ENCODE measurements at places on chromosomes 7 and 10.

DNA sequence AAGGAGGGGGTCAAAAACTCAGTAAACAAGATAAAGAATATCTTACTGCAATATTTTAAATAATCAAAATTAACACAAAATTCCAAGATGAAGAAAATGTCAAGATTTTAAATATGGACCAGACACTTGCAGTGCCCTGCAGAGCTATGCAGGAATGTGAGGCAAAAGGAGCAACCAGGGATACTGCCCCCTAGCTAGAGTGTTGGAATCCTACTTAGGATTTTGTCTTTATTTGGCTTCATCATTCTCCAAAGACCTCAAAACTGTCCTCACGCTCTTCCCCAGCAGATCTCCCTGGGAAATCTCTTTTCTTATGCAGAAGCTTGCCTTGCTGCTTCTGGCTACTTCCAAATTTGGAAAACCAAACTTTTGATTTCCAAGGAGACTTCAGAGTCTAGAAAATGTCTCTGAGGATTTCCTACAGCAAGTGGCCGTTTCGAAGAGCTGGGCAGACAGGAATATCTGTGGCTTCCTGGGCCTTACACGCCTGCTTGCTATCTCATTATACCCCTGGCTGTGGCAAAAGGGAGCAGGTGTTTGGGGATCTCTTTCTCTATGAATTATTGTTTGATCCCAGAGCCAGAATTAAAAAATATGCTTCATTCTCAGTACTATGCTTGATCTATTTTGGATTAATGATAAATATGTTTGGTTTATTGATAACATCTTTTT, 232.2 kb upstream of the BMPER start:
- no peak for DNase-seq

GRCh38 chr7:69708857-69709256, 110.6 kb downstream of the AUTS2 start:
- no peak for DNase-seq

DNA sequence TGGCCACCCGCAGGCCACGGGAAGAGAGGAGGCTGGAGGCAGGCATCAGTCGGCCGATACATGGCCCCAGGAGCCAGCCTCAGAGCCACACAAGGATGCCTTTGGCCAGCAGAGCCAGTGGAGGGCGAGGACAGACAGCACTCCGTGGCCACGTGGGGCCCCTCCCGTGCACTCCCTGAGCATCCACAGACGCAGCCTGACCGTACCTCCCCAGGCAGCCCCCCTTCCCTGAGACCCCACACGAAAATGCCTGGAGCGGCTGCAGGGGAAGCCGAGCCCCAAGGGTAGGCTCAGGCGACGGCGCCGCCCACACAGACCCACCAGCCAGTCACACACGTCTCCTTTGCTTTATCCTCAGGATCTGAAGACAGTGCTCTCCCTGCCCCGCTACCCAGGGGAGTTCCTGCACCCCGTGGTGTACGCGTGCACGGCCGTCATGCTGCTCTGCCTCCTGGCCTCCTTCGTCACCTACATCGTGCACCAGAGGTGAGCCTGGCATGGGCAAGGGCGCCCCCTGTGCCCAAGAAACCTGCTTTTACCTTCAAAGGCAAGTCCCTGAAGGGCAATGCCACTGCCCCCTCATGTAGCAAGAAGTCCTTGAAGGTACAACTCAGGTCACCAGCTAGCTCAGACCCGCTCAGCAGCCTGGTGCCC, 9.0 kb downstream of the ADGRA1 start:
- DNase-seq = no peak

DNA sequence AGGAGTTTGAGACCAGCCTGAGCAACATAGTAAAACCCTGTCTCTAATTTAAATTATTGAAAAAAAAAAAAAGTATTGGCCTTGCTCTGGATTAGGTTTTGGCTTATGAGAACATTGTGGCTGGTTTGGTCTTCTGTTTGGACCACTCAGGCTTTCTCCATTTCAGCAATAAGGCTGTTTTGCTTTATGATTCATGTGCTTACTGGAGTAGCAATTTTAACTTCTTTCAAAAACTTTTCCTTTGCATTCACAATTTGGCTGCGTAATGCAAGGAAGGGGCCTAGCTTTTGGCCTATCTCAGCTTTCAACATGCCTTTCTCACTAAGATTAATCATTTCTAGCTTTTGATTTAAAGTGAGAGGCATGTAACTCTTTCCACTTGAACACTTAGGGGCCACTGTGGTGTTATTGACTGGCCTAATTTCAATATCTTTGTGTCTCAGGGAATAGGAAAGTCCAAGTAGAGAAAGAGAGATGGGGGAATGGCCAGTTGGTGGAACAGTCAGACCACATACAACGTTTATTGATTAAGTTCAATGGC, 38.0 kb upstream of the SRPK2 start:
- no peak for DNase-seq

DNA sequence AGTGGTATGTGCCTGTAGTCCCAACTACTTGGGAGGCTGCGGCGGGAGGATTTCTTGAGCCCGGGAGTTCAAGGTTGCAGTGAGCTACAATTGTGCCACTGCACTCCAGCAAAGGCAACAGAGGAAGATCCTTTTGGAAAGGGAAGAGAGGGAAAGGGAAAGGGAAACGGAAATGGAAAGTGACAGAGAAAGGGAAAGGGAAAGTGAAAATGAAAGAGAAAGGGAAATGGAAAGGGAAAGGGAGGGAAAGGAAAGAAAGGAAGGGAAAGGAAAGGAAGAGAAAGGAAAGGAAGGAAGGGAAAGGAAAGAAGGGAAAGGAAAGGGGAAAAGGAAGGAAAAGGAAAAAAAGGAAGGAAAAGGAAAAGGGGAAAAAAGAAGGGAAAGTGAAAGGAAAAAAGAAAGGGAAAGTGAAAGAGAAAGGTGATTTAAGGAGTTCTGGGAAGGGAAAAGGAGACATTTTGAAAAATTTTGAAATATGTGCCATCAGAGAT, 2.3 kb upstream of the ZC3HAV1 start:
- no peak for DNase-seq

DNA sequence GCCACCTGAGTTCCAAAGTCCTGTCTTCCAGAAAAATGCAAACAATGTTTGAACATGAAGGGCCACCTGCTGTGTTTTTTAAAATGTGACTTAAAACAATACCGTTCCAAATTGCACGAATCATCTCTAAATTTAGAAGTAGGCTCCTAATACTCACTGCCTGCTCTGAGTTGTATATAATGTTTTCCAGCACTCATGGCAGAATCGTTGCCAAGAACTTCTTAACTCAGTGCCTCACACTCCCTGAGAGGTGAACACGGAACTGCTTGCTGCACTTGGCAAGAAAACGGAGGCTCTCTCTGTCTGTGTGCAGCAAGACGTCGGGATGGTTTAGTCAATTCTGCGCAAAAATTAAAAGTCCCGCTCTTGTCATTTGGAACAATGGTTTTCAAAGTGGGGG, 757.3 kb upstream of the AUTS2 start:
- DNase-seq = no peak

GRCh38 chr10:96249264-96249663, 22.1 kb downstream of the BLNK start:
- no peak for DNase-seq

- no peak for DNase-seq
Observed at GRCh38 chr10:10787586-10787985, 230.1 kb upstream of the CELF2 start.

DNA sequence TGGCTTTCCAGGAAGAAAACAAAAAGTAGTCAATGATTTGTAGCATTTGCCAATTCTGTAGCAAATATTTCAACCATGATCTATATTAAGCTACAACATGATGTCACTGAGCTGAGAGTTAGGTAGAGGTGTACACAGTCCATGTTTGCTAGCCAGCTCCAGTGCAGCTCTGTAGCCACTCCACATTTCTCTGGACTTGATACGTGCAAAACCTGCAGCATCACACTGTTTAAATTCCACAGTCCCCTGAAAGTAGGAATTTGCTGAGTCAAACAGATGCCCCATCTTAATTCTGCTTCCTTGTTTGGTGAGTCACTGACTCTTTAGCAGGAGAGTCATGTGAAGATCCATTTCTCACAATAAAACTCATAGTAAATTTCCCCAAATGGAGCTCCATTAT, 89.8 kb upstream of the LRRTM3 start:
- peak; percentile 11 for DNase-seq

GRCh38 chr7:22601003-22601402, 101.0 kb upstream of the STEAP1B start:
- no peak for DNase-seq

GRCh38 chr10:95509251-95509650, 51.9 kb downstream of the SORBS1 start:
- DNase-seq = no peak

GRCh38 chr10:22764639-22765038, 50.3 kb upstream of the PIP4K2A start:
- DNase-seq = no peak

GRCh38 chr7:117071551-117071950, 118.2 kb downstream of the ST7 start:
- DNase-seq = no peak

DNA sequence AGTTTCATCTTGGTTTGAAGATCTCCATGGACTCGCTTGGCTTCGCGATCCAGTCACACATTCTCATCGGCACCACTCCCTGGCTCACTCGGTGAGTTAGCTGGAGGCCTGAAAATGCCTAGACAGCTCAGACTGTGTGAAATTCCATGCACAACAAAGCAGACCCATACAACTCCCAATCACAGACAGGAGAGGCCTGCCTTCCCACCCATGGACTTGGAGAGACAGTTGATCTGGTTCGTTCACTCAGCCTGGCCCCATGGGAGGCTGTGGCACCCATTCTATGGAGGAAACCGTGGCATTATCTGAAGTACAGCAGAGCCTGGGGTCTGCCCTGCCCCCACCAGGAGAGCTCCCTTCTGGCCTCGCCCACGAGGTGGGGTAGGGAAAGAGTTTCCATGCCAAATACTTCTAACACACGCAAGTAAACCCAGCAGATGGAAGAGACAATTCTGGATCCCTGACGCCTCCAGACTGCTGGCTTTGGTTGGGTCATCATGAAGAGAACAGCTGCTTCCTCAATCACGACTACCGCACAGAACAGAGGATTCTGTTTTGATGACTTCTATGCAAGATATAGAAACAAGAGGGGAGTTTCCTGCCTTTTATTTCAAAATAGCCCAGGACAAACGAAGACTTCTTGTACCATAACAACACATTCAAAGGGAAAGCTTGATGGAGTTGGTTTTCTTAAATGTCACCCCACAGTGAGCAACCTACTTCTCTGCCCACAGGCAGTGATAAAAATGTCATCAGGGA, 15.9 kb downstream of the FAM53B start:
- no peak for DNase-seq

DNA sequence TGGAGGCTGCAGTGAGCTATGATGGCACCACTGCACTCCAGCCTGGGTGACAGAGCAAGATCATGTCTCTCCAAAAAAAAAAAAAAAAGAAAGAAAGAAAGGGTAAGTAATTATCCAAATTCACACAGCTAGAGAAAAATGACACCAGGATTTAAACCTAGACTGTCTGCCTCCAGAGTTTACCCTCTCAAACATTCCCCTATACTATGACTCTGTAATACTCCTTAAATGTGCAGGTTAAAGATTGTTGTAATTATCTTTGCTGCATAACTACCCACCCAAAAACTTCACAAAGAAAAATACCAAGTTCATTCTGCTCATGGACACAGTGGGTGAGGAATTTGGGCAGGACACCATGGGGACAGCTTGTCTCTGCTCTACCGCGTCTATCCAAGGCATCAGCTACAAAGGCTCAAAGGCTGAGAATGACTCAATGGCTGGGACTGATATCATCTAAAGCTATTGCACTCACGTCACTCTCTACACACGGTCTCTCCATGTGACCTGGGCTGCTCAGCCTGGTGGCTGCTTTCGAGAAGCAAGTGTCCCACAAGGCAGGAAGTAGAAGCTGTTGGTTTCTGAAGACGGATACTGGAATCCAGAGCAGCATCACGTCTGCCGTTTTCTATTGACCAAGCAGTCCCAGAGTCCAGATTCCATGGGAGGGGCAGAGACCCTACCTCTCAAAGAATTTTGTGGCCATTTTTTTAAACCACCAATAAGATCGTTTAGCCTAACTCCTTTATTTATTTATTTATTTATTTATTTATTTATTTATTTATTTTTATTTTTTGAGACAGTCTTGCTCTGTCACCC, 185.7 kb upstream of the AUTS2 start:
- no peak for DNase-seq

DNA sequence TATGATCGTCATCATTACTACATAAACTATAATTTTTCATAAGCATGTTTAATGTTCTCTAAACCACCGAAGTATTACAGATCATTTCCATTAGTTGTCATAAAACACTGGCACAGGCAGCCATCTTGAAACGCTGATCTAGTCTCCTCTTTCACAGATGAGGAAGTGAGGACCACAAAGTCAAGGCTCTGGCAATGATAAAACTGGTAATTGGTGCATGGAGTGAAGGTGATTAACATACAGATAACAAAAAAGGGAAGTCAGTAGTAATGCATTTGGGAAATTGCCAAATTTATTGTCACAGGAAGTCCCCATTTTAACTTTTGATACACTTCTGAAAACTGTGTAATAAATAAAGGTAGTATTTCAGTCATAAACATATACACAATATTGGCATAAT, 49.3 kb downstream of the FBXL13 start:
- DNase-seq = no peak
